A549 treated with ZK216348 at 1 μM for 4 hours (cell line): ENCODE measurements at places on chromosomes 4 and X. TPM values are rescaled to one million over a fixed set of nuclear protein-coding genes. Genes with fewer than 3 reads are reported as not detected.

The SEL1L3 gene
- total RNA-seq = 21.6 to 27.2 TPM (median 23.6 TPM) in 5 replicates

The TRIM61 gene
- total RNA-seq = not detected in 5 replicates

The MAGED4B gene
- total RNA-seq = 7.2 to 21.7 TPM (median 13.0 TPM) in 5 replicates

The CT83 gene
- total RNA-seq = not detected in 5 replicates

The PPP1R2C gene
- not detected in 5 replicates for total RNA-seq

The LNX1 gene
- total RNA-seq = 0.06 to 0.13 TPM in 2 of 5 replicates, not detected in the others

The ABCD1 gene
- 2.0 to 4.4 TPM (median 3.4 TPM) in 5 replicates for total RNA-seq

The FAT1 gene
- 131 to 191 TPM (median 153 TPM) in 5 replicates for total RNA-seq
